ENCODE measurements at places on chromosomes 11 and 22.

DNA sequence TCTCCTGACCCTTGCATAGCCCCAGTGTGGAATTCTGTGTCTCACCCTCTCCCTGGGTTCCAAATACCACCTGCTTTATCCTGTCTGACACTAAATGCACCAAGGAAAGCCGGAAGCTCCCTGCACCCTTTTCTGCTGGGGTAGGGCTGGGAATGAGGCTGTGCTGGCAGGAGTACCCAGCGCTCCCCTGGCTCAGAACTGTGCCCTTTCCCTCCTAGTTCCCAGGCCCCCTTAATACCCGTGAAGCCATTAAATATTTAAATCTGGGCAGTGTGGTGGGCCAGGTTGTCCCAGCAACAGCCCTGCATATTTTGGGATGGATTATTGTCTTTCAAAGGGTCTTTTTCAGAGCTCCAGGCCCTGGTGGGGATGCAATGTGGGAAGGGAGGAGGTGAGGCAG, 63.0 kb downstream of the TP53I11 start:
- DNase-seq = no peak

- no peak for DNase-seq
Measured at GRCh38 chr11:43649501-43649900, 31.0 kb upstream of the HSD17B12 start.

- no peak for DNase-seq
Measured at GRCh38 chr11:19874266-19874665, 161.6 kb downstream of the NAV2 start.

DNA sequence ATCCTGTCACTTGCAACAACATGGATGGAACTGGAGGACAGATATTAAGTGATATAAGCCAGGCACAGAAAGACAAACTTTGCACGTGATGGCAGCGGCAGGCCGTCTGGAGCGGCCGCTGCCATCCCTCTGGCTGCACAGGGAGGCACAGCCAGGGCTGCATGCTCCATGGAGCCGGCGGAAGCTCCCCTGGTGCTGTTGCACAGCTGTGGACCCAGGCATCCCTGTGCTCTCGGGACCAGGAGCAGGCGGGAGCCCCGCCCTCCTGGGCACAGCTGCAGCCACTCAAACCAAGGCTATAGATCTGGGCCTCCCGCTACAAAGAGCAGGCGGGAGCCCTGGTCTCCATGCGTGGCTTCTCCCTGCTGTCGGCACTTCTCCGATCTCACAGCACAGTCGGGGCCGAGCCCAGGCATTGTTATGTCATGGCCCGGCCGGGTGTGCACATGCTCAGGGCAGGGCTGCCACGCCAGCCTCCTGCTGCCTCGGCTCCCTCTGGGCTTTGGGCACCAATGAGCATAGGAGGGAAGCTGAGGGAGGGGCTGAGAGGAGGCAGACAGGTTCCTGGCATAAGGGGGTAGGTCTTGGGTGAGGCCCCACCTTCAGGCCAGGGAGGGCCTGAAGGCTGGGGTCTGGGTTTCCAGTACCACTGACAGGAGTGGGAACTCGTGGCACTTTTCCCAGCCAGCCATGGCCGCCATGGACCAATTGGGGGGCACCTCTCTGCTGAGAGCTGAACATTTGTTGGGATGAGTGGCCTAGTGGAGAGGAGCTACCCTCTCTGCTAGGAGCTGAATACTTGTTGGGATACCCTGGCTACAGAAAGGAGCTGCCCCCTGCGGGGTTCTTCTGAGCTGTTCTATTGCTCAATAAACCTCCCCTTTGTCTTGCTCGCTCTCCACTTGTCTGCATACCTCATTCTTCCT, 16.7 kb downstream of the RRP8 start:
- no peak for DNase-seq

GRCh38 chr11:85539740-85540139, 87.4 kb downstream of the DLG2 start:
- DNase-seq = no peak

DNA sequence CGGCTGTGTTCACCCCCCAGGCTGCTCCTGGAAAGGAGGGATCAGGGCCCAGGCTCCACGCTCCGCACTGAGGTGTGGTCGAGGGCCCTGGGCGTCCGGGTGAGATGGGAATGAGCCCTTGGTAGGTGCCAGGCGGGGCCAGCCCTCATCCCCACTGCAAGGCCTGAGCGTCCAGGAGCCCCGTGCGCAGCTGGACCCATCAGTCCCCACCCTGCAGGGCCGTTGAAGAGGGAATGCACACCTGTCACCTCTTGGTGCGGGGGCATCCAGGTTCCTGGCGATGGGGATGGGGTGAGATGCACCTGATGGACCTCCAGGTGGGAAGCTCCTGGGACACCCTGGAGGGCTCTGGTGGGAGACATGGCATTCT, 72.2 kb downstream of the KCNQ1 start:
- DNase-seq = no peak

GRCh38 chr11:120525261-120526171, 14.0 kb downstream of the GRIK4 start:
- DNase-seq = no peak

GRCh38 chr11:45661439-45662055, 3.9 kb downstream of the CHST1 start:
- no peak for DNase-seq

DNA sequence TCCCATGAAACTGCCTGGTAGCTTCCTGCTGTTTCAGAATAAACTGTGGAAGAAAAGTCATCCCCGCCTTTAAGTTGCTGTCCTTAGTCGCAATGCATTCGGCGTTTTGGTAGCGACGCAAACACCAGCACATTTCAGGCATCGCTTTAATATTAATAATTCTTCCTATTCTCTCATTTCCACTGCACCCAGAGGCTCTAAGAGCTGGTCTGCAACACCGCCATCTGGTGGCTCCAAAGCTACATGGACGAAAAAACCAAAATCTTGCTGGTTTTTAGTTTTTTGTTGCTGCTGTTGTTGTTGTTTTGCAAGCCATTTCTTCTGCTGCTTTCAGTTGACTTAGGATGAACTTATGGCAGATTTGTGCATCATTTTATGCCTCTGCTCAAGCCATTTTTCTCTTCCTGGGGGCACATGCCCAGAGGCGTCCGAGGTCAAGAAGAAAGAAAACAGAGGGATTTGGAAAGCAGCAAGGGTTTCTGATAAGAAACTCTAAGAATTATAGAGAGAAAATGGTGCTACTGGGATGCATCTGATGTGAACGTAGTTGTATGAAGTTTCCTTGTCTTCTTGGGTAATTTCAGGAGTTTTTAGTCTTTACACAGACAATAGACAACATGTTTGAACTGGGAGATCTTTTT, 345.4 kb upstream of the KIRREL3 start:
- DNase-seq = peak; percentile 7

DNA sequence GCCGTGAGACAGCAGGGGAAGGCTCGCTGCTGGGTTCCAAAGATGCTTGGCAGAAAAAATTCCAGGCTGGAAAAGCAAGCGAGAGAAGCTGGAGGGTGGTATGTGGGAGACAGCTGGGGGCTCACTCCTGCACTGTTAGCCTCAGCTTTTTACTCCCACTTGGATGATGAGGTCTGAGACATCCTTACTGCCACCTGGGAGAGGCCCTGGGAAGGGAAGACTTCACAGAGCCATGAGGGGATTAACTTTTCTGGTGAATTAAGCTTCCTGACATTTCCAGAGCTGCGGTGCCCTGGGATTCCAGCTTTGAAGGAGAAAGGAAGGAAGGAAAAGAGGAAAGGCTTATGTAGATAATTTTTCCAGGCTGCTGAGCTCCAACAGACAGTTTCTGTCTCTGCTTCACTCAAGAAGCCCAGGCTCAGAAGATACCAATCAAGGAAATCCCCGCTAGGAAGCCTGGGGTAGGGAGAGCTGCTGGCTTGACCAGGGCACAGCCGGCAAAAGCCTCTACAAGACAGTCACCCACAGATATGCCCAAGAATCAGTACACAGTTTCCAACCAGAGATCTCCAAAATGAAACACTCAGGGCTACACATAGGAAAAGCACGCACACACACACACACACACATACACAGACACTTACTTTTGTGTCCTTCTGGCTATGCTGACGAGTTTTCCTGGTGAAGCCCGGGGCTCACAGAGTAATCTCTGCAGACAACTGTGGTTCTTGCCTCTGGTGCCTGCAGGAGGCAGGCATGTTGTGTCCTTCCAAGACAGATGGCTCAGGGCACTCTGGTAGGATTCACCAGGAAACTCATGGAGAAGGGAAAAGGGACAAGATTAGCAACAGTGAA, 907 bp downstream of the MCHR1 start:
- DNase-seq = no peak

GRCh38 chr22:37186228-37186996, 1.6 kb downstream of the C1QTNF6 start:
- DNase-seq = no peak

DNA sequence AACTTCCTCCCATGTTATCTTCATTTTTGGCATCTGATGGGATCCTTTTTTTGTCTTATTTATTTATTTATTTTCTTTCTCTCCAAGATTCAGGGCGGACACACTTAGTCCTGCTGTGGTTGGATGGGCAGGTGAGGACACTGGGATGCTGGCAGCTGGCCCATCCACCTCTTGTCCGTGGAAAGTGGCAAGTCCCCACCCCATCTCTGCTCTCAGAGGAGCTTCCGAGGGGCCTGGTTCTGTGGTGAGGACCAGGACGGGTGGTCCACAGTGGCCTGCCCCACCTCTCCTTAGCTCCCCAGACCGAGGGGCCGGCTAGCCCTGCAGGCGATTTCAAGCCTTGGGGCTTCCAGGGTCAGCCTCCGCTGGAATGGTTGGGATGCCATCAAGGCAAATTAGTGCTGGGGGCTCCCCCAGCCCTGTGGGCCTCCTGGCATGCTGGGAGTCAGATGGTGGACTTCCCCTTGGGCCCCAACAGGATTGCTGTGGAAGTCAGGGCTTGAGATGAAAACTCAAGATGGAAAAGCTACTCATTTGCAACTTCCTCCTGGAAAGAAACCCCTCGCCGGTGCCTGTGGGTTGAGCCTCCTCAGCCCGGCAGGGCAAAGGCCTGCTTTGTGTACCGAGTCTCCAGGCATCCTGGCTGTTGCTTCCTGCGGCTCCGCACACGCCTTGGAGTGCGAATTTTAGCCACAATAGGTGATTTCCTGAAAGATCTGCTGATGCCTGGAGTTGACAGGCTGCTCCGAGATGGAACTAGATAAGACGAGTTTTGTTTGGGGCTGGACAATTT, 31.2 kb upstream of the LINC01488 start:
- DNase-seq = no peak

DNA sequence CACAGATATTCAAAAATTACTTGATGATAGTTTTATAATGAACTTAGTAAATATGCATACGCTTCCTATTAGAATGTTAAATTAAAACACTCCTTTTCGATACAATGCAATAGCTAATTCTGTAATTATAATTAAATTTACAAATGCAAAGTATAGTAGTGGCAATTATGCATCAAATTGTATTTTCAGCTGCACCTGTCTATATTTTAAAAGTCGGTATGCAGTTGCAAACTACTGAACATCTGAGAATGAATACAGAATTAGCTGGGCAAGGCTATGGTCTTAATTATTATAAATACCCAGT, 110.4 kb upstream of the ARHGAP42 start:
- DNase-seq = no peak

DNA sequence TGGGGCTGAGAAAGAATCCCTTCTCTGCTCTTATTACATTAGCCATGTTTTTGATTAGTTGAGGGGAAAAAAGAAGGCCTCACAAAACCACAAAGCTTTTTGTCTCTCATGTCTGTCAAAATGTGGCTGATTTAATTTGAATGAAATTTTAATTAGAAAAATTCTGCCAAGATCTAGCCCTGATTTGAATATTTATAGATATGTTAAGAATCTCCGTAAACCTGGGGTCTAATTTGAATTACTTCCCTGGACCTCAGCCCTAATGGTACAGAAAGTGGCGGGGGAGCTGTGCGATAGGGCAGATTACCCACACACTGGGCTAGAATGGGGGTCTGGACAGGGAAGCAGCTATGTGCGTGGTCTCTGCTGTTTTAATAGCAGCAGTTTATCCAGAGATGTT, 141.3 kb upstream of the TTC12 start:
- no peak for DNase-seq

GRCh38 chr11:2914455-2915195, 14.6 kb downstream of the PHLDA2 start:
- DNase-seq = no peak

DNA sequence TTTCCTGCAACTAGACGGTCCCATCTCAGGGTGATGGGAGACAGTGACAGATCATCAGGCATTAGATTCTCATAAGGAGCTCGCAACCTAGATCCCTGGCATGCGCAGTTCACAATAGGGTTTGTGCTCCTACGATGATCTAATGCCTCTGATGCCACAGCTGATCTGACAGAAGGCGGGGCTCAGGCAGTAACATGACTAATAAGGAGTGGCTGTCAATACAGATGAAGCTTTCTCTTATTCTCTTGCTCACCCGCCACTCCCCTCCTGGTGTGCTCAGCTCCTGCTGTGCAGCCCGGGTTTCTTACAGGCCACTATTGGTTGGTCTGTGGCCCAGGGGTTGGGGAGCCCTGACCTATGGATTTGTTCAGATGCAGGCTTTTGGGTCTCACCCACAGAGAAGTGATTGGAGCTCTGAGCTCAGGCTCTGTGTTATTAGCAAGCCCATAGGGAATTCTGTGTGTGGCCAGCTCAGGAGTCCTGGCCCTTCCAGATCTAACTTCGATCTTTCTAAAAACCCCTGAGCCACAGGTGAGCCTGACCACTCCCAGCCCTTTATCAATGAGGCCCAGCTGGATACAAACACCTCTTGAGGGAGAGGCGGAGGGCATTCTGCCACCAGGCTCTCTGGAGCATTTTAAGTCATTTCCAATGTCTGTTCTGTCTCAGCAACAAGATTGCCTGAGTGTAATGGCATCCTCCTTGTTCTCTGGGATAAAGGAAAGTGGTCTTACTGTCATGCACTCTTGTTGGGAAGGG, 351.8 kb downstream of the BUD13 start:
- no peak for DNase-seq

GRCh38 chr11:16924826-16925560, 89.2 kb downstream of the PLEKHA7 start:
- no peak for DNase-seq

DNA sequence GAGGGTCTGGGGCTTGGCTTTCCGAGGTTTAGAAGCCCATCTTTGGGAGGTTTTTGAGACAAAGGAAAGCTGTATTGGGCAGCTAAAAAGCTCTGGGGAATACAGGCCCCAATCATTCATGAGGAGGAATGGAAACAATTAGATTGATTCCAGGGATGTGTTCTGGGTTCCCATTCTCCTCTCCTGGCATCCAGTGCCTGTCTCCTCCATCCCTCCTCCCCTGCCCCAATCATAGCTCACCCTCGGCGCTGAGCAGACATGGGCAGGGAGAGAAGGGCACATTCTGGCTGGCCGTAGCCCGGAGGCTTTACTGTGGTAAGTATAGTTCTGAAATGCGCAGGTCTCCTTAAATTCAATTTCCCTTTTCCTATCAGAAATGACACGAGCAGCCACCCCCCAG, 42.4 kb downstream of the ABTB2 start:
- no peak for DNase-seq

- no peak for DNase-seq
Measured at GRCh38 chr11:76859708-76860227, 950 bp upstream of the ACER3 start.

GRCh38 chr11:69864686-69865661, 45.8 kb upstream of the FGF3 start:
- DNase-seq = no peak

Data from GM18507 (cell line).